ENCODE measurements at places on chromosomes 16 and 17.

DNA sequence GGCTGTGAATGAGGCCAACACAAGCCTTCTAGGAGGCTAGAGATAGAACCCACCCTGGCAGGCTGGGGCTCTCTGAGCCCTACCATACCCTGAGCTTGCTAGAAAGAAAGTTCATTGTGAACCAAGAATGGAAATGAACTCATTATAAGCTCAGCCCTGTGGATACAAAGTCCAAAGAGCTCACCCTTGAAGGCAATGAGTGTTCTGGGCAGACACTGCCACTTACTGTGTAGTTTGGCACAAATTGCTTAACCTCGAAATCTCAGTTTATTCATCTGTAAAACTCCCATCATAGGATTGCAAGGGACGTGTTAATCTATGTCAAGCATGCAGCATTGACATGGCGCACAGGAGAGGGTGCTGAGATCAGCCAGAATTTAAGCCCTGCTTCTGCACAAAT lies 5.5 kb downstream of the KDM8 start:
- DNase-seq = no peak

DNA sequence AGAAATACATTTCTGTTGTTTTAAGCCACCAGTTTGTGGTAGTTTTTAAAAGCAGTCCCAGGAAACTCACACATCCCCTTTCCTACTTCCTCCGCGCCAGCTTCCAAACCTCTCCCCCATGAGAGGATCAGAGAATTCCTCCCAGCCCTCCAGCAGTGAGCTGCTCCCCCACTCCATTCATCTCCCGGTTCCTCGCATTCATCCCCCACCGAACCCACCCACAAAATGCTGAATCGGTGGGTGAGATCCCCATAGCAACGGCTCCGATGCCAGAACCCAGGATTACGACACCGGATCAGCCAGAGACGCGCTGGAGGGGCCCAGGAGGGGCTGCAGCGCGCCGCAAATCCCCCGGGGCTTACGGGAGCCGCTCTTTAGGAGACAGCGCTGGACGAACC lies 251.4 kb upstream of the RPL38 start:
- DNase-seq = no peak

- no peak for DNase-seq
These were observed 258.9 kb upstream of the AXIN2 start for GRCh38 chr17:65820306-65820705.

GRCh38 chr16:23320693-23321092 lies 18.6 kb downstream of the SCNN1B start:
- no peak for DNase-seq

DNA sequence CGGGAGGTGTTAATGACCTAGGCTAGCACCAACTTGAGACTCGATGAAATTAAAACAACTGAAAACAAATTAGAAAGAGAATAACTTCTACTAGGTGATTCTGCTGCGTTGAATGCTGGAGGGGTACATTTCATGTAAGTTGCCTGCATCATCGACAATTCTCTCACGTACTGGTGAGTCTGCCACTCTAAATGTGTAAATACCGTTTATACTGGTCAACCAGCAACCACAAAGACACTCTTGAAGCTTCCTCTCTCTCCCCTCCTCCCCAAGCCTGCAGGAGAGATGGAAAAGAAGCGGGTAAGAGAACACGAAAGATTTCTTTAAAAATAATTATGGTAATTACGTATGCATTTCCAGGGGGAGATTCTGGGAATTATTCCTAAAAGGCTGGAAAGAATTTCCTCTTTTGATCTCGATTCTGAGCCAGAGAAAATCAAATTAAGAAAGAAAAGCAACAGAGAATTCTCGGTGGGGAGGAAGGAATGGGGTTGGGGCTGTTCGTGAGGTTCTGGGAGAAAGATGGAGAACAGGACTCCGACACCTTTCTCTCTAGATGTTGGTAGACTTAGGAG lies 68.6 kb upstream of the MRTFB start:
- DNase-seq = no peak

- no peak for DNase-seq
These were observed 53.8 kb downstream of the TBX4 start for GRCh38 chr17:61505846-61506627.

DNA sequence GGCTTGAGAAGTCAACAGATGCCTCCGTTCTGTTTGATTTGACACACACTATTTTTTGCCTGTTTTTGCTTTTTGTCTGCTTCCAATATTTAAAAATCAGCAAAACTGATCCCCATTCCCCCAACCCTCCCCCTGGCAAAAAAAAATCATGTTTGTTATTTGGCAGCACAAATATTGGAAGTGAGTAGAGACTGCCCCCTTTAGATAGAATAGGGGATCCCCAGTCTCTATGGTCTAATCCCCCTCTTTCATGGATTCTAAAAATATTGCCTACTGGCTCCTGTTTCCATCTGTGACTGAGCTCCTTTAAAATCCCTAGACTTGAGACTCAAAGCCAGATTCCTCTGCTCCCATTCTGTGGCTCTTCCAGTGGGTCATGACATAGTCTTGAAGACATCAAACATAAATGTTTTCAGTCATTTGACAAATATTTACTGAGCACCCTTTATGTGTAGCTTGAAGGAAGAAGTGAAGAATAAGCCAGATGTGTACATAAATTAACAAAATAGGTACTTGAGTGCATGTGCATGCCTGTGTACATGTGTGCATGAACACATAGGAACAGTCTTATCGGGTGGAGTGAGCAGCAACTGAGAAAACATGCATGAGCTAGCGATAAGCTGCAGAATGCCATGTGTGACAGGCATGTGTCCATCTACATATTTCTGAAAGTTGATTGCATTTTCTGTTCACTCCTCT lies 101.2 kb downstream of the SALL1 start:
- DNase-seq = no peak

- DNase-seq = no peak
These were observed 443.6 kb downstream of the WWOX start for GRCh38 chr16:78543023-78543422.

DNA sequence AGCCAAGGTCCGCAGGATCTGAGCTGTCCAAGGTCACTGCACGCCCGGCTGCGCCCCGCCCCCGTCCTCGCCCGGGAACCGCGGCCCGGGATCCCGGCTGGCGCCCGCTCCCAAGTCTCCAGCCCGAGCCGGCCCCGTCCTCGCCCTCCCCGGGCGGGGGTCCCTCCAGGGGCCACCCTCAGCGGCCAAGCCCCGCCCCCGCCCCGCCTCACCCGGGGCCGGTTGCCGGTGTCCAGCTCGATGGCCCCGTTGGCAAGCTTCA lies 216 bp downstream of the VPS9D1 start:
- DNase-seq = no peak

DNA sequence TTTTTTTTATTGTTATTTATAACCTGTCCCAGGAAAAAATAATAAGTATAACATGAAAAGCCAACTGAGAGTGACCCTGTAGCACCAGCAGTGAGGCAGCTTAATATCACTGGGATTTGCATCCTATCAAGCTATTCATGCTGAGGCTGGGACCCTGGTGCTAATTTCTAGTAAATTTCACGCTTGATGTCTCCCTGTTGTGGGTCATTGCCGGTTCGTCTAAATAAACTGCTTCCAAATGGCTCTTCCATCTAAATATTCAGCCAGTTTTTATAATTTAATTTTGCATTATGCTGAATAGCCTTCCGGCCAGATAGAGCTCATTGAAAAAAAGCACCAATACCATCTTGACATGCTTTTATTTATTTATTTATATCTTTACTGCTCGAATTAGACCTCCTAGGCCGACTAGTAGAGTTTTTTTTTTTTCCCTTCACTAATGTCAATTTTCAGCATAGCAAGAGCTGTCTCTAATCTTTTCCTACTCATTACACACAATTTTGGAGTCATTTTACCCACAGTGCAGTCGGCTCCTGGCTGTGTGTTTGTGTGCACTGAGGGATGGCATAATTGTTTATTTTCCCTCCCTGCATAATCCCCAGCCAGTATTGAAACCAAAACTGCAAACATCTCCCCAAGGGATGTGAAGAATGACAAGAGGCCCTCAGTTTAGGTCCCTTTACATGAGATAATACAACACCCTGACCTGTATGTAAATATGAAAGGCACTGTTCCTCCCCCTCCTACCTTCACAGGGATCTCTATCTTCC lies 168.8 kb downstream of the AATF start:
- DNase-seq = no peak

DNA sequence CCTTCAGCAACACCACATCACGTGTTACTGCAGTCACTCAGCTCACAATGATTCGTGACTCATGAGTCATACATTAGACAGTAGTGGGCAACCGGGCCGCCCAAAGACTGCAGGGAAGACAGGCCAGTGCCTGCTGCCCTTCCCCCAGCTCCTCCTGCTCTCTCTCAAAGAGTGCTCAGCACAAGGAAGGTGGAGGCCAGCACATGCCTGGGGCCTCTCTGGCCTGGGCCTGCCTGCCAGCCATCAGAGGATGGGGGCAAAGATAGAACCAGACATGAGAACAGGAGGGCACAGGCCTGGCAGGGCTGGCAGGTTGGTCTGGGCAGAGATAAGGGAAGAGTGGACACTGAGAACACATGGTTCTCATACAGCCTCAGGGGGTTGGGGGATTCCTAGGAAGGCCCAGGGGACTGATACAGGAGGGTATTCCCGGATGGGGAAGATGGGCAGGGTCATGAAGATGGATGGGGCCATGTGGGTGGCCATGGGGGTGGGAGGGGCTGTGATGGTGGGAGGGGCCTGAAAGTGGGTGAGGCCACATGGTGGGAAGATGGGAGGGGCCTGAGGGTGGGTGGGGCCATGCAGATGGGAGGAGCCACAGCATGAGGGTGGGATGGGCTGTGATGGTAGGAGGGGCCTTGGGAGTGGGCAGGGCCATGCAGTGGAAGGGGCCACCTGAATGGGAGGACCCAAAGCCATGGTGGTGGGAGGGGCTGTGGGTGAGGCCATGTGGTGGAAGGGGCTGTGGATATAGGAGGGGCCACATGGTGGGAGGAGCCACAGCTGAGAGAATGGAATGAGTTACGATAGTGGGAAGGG lies 29.0 kb downstream of the KATNB1 start:
- DNase-seq = peak; percentile 25

DNA sequence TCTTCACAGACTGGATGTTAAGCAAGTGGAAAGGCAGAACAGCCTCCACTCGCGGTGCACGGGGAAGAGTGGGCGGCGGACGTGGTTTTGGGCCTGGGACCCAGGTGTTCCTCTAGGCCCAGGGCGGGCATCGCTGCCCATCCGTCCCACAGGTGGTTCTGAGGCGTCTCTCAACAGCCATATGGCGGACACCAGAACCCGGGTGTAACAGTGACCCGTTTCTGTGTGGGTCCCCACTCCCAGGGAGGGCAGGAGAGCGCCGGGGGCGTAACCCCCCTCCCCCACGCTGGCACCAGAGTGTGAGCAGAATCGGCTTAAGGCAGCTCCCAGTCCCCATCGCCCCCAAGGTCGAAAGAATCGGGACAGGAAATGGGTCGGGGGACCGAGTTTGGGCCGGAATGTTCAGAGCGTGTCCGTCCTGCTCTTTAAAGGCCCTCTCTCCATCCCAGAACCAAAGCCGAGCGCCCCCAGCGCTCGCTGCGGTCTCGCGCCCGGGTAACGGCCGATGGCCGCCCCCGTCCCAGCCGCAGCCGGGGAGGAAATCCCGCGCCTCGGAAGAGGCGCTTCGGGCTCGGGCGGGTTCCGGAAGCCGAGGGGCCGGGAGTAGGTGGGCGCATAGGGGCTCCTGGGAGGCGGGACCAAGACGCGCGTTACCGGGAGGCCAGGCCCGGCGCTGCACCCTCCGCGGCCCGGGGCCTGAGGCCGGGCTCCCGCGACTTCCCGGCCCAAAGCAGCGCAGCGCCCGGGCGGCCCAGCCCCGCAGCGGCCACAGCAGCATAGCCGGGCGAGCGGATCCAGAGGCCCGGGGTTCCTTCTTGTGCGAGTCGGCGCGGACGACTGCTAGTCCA lies at the start of gene TK2:
Gene TK2, minus strand, starts transcription at position 839 of the 848 bp plus-strand sequence. Its CDS starts 61 bp downstream, at position 778.
- DNase-seq = peak; percentile 54

GRCh38 chr16:72989579-72990551 lies 58.1 kb downstream of the ZFHX3 start:
- DNase-seq = no peak

DNA sequence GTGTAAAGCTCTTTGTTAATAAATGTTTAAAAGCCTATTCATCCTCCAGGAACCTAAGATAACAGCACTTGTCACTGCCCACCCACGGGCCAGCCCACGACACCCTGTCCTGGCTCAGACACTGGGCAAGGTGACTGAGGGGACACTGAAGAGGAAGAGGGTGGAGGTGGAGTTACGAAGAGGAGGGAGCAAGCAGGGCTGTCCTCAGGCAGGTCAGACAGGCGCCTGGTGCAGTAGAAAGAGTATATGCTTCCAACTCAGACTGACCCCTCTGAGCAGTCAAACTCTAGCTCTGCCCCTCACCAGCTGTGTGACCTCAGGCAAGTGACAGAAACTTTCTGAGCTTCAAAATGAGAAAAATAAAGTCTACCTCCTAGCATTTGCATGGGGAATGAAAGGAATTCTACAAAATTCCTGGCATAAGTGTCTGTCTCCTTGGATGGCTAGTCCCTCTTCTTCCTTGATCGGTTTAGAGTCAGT lies 22.8 kb downstream of the TEX2 start:
- no peak for DNase-seq

- no peak for DNase-seq
These were observed 18.5 kb upstream of the AATK start for GRCh38 chr17:81184555-81184954.

DNA sequence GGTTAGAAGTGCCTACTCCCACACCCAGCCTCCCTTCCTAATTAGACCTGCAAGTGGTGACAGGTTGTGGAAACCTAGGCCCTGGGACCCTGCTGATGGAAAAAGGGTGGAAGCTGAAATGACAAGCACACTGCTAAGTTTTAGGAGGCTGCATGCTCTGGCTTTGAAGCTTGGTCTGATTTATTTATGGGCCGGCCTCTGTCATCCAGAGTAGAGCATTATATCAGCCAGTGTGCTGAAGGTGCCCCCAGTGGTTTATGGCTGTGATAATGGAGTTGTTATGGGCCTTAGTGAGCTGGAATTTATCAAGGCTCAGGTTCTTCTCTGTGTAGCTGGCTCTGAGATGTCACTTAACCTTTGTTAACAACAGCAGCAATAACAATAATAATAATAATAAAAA lies 142.6 kb downstream of the UTP18 start:
- DNase-seq = no peak

- no peak for DNase-seq
These were observed 46.6 kb downstream of the PRPSAP2 start for GRCh38 chr17:18904482-18904881.

- no peak for DNase-seq
These were observed 2.7 kb upstream of the PRKCA start for GRCh38 chr17:66299711-66300110.

GRCh38 chr17:3659541-3660111 lies 8.8 kb downstream of the TAX1BP3 start:
- no peak for DNase-seq

GRCh38 chr17:39225959-39226683 lies 376 bp upstream of the STAC2 start:
- peak; percentile 59 for DNase-seq

GRCh38 chr17:44536090-44536953 lies 21.0 kb upstream of the FZD2 start:
- DNase-seq = no peak

GRCh38 chr16:1310832-1311200 lies 1.4 kb downstream of the UBE2I start:
- DNase-seq = peak; percentile 26

DNA sequence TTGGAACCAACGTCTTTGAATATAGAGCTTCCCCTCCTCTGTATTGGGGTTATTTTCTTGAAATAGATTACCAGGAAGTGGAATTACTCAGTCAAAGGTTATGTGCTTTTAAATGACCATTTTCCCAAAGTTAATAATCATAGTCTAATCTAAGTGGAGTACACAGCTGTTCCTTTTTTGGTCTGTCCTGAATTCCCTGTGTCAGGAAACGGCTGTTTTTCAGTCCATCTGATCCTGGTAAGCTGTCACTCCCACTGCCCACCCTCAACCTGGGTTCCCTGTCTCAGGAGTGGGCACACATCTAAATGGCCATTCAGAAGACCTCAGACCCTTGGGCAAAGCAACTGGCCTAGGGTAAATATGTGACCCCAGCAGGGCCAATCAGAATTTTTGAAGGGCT lies 57.6 kb upstream of the KSR1 start:
- DNase-seq = no peak

Measured in CD4-positive, alpha-beta T cell treated with Interferon alpha-2 for 1 hour (primary cell).